AG10803 (cell line): ENCODE measurements at places on chromosomes 11 and 22.

GRCh38 chr11:79237091-79237490, 203.7 kb downstream of the TENM4 start:
- DNase-seq, result no peak

DNA sequence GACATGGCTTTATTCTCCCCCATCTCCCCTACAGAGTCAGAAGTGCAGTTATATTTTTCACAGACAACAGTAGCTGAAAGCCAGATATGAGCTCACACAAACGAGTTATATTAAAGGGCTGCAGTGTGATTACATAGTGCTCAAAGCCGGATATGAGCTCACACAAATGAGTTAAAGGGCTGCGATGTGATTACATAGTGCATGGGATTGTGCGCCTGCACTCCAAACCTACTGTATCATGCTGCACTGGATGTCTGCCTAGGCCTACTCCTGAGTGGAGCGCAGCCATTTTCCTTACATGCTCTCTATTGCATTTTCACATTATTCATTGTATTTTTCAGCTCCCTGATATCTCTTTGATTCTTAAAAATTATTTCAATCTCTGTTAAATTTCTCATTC, 414.6 kb upstream of the LARGE1 start:
- DNase-seq, result no peak

GRCh38 chr11:118841469-118842242, 42.0 kb upstream of the CXCR5 start:
- DNase-seq, result no peak

DNA sequence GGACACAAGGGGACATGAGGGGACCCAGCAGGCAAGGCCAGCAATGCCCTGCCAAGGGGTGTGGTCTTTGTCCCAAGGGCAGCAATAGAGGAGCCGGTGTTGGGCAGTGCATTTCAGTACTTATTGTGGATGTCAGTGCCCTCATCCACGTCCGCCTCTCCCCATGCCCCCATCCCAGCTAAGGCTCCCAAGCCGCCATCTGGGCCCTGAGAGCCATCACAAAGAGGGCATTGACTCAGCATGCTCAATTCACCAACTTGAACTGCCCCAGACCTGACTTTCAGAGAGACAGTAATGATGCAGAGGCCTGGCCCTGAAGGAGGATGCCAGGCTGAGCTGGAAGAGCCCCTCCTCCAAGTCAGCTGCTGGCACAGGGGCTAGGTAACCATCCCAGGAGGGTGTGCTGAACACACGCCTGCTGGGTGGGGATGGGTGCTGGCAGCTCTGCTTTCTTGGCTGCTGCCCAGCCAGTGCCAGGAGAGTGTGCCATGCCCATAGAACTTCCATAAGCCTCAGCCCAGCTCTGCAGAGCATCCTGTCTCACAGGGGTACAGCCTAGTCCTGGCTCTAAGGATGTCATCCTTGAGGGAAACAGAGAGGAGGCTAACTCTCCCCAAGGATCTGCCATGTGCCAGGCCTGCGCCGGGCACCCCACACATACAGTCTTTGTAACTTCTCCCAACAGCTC, 46.5 kb downstream of the PDE2A start:
- no peak for DNase-seq

DNA sequence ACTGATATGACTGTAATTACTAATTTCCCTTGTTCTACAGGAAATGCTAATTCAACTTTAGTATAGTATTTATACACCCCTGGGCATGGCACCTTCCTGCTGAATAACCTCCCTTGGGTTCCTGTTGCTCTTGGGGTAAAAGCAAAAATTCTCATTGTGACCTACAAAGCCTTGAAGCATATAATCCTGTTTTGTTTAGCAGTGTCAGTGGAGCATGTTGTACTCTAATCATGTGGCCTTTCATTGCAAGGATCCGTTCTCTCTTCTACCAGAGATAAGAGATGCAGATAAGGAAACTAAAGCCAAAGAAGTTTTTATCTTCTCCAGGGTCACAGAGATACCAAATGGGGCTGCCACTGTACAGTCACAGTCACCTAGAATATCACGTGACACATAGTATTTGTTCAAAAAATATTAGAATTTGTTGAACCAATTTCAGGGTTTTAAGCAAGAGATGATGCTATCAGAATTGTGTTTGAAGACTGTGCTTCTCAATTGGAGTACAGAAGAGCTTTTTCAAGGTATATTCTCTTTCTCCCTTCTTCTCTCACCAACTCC, 25.1 kb downstream of the CSRP3 start:
- DNase-seq, result no peak

DNA sequence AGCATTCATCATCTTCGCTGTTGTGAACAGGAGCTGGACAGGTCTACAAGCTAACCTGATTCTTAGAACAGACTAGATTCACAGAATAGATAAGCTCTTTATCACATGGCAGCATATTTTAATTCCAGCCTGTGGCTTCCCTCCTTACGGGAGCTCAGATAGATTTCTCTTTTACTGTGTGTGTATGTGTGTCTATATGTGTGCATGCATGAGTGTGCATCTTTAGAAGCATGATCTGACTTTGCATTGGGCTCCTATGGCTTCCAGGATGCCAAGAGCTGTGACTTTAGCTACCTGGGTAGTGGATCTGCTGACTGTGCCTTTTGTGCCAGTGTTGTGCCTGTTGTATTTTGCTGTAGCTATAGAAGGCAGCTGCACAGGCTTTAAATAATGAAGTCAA, 44.3 kb downstream of the ZNRF3 start:
- DNase-seq, result no peak
